ENCODE measurements at places on chromosomes 1 and 21. TPM values are rescaled to one million over a fixed set of nuclear protein-coding genes. Genes with fewer than 3 reads are reported as not detected.

NPHS2 gene
- total RNA-seq, result not detected

MNDA gene
- total RNA-seq, result not detected

FAM163A gene
- total RNA-seq, result not detected

ZSWIM5 gene
- total RNA-seq, result 0.51 TPM

KLHDC8A gene
- total RNA-seq, result not detected

LCE2A gene
- total RNA-seq, result not detected

TPRG1L gene
- 10.4 TPM for total RNA-seq

DNA sequence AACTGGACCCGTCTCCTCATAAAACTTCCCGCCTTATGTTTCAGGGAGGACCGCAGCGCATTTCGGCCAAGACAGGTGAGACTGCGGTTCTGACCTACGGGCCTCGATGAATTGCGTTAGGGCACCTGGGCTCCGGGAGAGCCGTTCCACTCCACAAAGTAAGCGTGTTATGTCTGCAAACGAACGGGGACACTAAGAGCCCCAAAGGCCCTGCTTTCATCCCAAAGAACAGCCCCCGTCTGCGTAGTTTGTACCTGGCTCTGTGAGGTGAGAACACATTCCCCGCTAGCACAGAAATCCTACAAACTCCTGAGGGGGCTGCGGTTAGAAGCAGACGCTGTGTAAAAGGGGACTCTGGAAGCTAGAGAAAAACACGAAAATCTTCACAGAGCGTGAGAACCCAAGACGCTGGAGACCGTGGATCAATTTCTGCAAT lies 41.6 kb upstream of the PPIAL4F start:
- H3K27ac ChIP-seq, result peak overlapping the region; percentile 99
- peaks cover 28% of the 10 kb centered on the region for H3K4me1 ChIP-seq
- H3K36me3 ChIP-seq, result peaks cover 7% of the 10 kb centered on the region
- H3K4me3 ChIP-seq, result peak overlapping the region; percentile 89
- DNase-seq, result no peak

DNA sequence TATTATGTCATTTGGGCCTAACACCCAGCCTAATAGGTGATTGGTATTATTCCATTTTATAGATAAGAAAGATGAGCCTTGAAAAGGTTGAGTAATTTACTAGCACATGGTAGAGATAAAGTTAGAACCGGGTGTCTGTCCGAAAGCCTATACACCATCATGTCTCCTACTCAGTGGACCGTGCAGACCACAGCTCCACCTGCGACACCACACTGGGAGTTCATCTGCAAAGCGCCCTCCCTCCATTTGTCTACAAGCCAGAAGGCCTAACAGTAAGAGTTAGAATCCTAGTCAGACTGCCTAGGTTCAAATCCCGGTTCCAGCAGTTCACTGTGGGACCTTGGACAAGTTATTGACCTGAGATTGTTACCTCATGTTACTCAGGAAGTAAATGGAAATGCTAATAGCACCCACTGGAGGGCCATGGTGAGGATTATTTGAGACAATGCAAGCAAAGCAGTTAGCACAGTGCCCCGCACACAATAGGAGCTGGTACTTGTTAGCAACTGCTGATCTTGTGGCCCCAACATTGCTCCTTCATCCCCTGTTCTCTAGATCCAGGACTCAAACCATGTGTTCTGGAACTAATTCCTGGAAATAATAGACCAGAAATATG lies 20.5 kb downstream of the ARMH1 start:
- no peaks in the 10 kb centered on the region for H3K36me3 ChIP-seq
- H3K4me3 ChIP-seq, result no peak overlapping the region
- no peak overlapping the region for H3K27ac ChIP-seq
- no peak for DNase-seq
- H3K27me3 ChIP-seq, result no peaks in the 10 kb centered on the region

GRCh38 chr1:7378346-7379130 lies 392.6 kb upstream of the VAMP3 start:
- no peaks in the 10 kb centered on the region for H3K4me1 ChIP-seq
- H3K4me3 ChIP-seq, result no peak overlapping the region
- H3K27ac ChIP-seq, result no peak overlapping the region
- no peaks in the 10 kb centered on the region for H3K36me3 ChIP-seq
- H3K27me3 ChIP-seq, result peaks cover 4% of the 10 kb centered on the region
- no peak for DNase-seq

DNA sequence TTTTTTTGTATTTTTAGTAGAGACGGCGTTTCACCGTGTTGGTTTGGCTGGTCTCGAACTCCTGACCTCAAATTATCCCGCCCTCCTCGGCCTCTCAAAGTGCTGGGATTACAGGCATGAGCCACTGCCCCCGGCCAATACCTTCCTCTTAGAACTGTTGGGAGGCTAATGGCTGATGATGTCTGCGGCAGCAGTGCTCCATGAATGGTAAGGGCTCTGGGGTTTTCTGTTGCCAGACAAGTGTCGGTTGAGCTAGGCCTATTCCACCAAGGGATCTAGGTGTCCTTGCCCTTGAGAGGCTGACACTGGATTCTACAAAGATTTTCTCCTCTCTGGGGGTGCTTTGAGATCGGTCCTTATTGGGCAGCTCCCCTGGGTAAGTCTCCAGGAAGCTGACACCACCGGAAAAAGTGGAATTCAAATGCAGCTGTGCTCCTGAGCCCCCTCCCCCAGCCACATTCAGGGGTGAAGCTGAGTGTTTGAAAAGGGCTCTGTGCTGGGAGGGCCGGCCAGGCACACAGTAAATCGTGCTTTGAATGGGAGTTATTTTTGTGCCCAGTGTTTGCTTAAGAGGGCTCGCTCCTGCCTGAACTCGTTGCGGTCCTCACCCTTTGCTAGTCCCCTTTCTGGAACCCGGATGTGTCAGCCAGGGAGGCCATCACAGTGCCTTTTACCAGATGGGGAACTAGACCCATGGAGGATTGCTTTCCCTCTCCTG lies 5.2 kb downstream of the SOX13 start:
- no peak overlapping the region for H3K27ac ChIP-seq
- H3K4me3 ChIP-seq, result no peak overlapping the region
- H3K4me1 ChIP-seq, result peaks cover 19% of the 10 kb centered on the region

DNA sequence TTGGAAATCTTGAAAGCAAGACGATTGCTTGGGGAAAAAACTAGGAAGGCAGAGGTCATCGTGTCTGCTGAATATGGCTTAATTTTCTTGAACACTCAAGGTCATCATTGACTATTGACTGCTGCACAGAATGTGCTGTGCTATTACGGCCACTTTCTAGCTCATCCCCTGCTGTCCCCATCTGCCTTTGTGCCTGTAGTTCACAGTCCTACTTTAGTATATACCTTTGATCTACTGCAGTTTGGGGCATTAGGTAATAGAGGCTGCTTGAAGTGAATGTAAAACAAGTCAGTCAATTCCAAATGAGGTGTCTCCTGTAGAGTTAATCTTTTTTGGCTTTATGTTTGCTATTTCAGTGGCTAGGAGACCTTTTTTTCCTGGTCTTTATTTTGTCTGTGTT lies 8.3 kb downstream of the RAB4A start:
- H3K36me3 ChIP-seq, result peaks cover 4% of the 10 kb centered on the region
- H3K4me3 ChIP-seq, result no peak overlapping the region
- H3K4me1 ChIP-seq, result peaks cover 35% of the 10 kb centered on the region
- H3K27me3 ChIP-seq, result no peaks in the 10 kb centered on the region
- DNase-seq, result no peak

DNA sequence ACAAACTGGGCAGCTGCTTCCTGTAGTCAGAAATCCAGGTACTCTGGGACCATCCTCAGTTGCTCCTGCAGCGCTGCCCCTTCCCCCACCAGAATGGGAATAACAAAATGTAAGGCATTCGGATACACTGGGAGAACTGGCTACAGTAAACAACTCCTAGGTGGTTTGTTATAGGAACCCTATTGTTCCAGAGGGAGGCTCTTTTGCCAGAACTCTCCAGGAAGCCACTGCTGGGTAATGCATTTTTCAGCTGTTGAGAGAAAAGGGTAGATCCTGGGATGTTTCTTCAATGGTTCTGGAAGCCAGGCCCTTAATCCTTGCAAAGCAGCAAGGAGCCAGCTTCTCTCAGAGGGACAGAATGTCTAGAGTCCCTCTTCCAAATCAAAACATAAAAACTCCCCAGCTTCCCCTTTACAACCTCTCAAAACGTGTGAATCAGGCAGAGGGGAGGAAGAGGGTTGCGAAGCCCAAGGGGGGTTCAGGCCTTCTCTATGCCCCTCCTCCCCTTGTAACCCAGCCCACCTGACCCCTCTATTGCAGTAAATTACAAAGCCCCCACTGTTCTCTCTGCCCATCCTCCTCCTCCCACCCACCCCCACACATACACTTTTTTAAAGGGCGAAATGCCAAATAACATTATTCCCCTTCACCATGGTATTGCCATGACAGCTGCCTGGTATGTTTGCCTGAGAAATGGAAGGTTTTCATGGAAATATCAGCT lies 29.1 kb downstream of the PLPP3 start:
- no peaks in the 10 kb centered on the region for H3K36me3 ChIP-seq
- DNase-seq, result no peak
- no peaks in the 10 kb centered on the region for H3K4me1 ChIP-seq
- no peaks in the 10 kb centered on the region for H3K27me3 ChIP-seq
- no peak overlapping the region for H3K4me3 ChIP-seq

- DNase-seq, result peak; percentile 80
- H3K27me3 ChIP-seq, result peaks cover 8% of the 10 kb centered on the region
- no peak overlapping the region for H3K4me3 ChIP-seq
- no peaks in the 10 kb centered on the region for H3K36me3 ChIP-seq
- peaks cover 12% of the 10 kb centered on the region for H3K4me1 ChIP-seq
Measured at GRCh38 chr1:233627376-233627775, 13.5 kb downstream of the KCNK1 start.

DNA sequence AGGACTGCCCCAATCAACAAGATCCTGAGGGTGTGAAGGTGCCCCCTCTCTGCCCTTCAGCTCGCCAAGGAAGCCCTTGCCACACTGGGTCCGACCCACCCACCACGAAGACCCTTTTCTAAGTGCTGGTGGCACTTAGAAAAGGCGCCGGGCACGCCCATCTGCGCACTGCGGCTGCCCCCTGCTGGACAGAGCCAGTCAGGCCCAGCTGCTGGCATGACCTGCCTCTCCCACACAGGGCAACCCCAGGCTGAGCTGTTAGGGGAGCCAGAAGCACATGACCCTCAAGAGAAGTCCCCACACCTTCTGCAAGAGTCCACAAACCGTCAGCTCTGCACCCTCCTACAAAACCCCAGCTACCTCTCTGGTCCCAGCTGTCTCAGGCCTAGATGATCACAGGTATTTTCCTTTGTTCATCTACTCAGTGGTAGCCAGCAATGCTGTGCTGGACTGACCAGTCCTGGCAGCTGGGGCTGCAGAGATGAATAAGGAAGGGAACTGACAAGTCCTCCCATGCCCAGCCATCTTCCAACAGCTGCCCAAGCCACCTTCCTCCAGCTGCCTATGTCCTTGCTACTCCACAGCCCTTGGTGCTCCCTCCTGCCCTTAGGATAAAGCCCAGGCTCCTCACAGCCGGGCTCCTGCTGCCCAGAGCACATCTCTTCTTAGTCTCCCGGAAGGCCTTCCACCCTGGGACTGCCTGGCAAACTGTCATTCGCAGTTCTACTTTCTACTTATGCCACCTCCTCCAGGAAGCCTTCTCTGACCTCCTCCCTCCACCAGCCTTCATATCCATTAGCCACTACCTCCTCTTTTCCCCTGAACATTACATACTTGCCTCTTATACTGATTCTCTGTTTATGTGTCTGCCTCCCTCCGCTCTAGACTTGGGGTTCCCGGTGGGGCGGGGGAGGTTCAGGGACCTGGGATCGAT lies 39.8 kb upstream of the ZC3H12A start:
- no peak overlapping the region for H3K4me3 ChIP-seq
- peaks cover 13% of the 10 kb centered on the region for H3K27me3 ChIP-seq
- no peaks in the 10 kb centered on the region for H3K4me1 ChIP-seq
- H3K27ac ChIP-seq, result no peak overlapping the region
- no peaks in the 10 kb centered on the region for H3K36me3 ChIP-seq

- H3K4me1 ChIP-seq, result peaks cover 3% of the 10 kb centered on the region
- H3K27ac ChIP-seq, result no peak overlapping the region
- H3K4me3 ChIP-seq, result no peak overlapping the region
Measured at GRCh38 chr21:22224261-22224660, 1226.1 kb downstream of the NCAM2 start.

All from activated CD4-positive, alpha-beta memory T cell treated with anti-CD3 and anti-CD28 coated beads for 36 hours (primary cell).